ENCODE measurements at places on chromosomes 3 and 15.

GRCh38 chr3:167872941-167873340 is 137.4 kb downstream of the SERPINI1 start:
- DNase-seq, result no peak

DNA sequence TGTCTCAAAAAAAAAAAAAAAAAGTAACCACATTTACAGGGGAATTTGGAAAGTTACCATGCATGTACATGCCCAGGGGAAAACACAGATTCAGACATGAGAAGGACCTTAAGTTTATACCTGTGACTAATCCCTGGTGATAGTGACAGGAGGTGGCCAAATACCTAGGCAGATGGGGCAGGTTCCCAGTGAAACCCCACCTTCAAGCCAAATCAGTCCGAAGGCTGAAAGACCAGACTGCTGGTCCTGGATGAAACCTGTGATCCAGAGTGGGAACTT is 15.8 kb downstream of the SPCS1 start:
- no peak for DNase-seq

DNA sequence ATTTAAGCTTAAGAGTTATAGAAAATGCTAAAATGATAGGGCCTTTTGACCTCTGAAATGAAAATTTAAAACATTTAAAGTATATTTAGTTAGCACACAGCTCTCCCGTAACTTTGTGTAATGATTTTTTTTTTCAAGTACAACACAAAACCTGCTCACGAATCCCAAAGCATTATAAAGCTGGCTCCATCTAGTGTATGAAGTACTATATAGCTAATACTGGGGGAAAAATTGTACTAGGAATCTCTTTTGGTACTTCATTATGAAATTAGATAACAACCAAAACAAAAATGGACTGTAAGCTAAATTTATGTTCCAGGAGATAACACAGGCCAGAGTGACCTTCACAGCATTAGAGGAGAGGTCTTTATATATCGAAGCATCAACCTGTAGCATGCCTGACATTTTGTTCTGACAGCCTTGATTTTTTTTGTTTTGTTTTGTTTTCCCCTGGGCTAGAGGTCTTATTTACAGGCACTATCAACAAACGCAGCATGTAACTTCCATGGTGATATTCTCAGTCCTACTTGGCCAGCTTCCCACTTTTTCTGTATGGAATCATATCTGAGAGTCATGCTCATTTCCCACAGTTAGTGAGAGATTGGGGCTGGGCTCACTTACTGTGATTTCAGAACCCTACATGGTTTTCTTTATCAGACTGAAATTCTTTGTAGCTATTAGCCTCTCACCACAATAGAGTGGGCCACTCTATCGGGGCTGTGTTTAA is 116.3 kb downstream of the MITF start:
- no peak for DNase-seq

DNA sequence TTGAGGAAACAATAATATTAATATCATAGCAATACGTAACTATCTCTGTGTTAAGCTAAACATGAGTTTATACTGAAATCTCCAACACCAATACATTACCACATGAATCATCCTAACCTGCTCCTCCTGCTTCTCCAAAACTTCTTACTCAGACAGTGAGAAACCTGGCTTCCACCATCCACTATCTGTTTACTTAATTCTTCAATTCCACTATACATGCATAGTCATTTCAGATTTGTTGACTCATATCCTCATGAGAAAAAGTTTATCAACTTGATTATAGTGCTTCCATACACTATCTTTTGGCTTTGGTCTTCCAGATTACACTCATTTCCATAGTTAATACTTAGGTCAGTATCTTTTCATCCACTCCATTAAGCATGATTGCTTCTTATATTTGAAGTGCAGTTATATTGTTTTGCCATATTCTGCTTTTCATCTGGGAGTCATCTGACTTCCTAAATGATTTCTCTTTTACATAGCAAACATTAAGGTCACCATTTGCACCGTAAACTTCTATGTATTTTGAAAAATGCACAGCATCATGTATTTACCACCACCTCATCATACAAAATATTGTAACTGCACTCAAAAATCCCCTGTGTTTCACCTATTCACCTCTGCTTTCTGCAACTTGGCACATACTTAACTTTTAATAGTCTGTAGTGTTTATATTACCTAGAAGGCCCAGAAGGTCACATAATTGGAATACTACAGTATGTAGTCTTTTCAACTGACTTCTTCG is 970.6 kb downstream of the DIPK2A start:
- no peak for DNase-seq

DNA sequence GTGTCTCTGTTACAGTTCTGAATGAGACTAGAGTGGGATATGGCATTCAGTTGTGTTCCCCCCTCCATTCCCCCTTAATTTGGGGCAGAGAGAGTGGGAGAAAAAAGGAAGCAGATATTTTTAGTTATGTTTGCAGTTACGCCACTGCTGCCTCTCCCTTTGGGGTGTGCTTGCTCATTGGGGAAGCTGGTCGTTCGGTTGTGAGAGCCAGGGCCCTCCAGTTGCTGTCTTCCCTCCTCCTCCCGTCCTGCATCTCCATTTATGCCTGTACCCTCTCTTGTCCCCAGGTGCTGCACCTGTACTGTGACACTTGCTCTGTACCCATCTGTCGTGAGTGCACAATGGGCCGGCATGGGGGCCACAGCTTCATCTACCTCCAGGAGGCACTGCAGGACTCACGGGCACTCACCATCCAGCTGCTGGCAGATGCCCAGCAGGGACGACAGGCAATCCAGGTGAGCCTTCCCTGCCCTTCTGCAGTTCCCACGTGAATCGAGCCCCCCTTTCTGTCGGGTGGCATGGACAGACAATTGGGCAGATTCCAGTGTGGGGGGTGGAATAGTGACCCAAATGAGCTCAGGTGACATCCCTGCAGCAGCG is 55.8 kb downstream of the TRIM71 start:
- no peak for DNase-seq

GRCh38 chr3:186800285-186800684 is 6.0 kb downstream of the RFC4 start:
- DNase-seq, result no peak

GRCh38 chr3:64176461-64176996 is 48.7 kb downstream of the PRICKLE2 start:
- DNase-seq, result no peak

DNA sequence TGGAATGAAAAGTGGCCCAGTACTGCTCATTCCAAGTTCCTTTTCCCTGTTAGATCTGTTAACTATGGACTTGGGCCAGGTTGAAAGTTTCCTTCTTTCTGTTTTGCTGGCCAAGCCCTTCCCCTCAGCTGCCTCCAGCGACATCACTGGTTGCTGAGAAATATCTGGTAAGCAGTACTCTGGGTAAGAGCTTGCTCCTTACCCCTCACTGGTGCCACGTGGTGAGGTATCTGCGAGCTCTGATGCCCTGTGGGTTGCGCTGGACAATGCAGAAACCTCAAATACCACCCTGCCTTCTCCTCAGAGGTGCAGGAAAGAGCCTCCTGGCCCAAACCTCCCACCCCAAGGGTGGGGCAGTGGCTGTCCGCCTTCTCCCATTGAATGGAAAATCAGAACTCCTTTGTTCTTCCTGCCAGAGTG is 42.9 kb upstream of the APH1B start:
- DNase-seq, result no peak

GRCh38 chr3:104286645-104287044 is 1080.1 kb upstream of the ALCAM start:
- no peak for DNase-seq

DNA sequence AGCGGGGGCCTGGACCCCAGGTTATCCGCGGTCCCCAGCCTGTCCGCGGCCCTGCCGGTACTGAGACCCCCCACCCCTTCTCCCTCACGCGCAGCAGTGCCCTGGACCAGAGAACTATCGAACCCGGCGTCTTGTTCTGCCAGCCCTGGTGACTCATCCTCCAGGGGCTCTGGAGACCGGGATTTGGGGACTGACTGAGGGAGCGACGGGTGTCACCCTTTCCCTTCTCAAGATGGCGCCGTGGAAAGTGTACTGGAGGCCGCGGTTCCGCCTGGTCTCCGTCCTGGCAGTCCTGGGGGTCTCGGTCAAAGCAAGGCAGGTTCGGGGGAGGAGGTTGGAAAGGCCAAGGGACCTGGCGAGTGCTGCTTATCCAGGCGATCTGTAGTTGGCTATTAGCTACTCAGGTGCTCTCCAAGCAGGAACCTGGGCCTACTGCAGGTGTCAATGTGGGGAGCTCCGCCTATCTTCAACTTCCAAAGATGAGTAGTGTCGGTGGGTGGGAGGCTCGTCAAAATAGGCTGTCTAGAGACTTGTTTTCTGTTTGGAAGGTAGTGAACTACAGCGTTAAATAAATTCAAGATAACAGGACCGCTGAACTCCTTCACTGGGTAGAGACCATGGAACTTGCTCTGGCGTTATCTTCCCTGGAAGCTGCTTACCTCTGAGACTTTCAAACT is 790 bp downstream of the RAB5A start:
- no peak for DNase-seq

- DNase-seq, result no peak
These were observed 238.2 kb upstream of the HES1 start for GRCh38 chr3:193897731-193898180.

- DNase-seq, result no peak
These were observed 105.0 kb downstream of the KLHL25 start for GRCh38 chr15:85689729-85690128.

DNA sequence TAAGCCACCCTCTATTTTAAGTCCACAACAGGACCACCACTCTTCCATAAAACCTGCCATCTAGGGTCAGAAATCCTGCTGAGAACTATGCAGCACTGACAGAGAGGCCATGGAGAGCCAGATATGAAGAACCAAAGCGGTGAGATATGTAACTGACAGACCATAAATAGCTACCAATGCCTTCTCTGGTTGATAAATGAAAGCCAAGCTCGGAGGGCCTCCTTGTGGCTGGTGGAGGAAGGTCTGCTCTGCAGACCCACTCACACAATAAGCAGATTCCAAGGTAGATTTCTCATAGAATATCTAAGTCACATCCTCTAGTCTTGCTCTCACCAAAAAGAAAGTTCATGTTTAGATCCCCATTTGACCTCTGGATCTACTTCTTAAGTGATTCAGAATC is 38.9 kb downstream of the RYK start:
- DNase-seq, result no peak

GRCh38 chr3:58037141-58037910 is 29.1 kb downstream of the FLNB start:
- DNase-seq, result no peak

GRCh38 chr15:39752991-39753390 is 29.6 kb downstream of the FSIP1 start:
- DNase-seq, result no peak

- no peak for DNase-seq
These were observed 17.5 kb downstream of the CIDEC start for GRCh38 chr3:9862391-9863057.

- peak; percentile 22 for DNase-seq
These were observed 170.2 kb upstream of the TPRG1 start for GRCh38 chr3:189001559-189001958.

Data from NCI-H460 (cell line).